ENCODE measurements at places on chromosomes 2 and 18.
A peak's percentile ranks its signal among the peaks of the same experiment; 100 is the strongest.

GRCh38 chr2:44954889-44955592 lies 13.5 kb downstream of the SIX3 start:
- no peak for DNase-seq

GRCh38 chr2:239116456-239117246 lies 268.8 kb downstream of the TWIST2 start:
- DNase-seq: no peak

- DNase-seq: no peak
Measured at GRCh38 chr18:22946217-22946616, 13.1 kb downstream of the RBBP8 start.

DNA sequence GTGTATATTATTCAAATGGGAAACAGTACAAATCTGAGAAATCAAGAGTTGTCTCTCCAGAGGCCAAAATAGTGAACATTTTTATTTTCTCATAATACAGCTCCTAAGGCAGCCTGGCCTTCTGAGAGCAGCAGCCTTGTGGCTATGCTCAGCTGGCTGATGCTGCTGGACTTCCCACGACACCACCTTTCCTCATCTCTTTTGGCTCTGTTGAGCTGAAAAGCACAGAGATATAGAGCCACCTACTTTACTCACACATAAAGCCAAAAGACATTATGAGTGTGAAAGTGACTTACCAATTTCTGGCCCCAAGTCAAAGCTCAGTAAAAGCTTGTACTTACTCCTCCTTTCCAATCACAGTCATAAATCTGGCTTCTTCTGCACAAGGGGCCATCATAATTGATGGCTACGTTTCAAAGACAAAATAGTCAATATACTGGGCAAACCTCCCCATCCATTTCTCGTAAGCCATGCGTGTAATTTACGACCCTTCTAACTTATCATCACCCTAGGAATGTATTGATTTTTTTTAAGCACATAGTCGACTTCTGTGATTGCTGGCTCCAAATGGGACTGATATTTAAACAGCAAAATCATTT lies 18.6 kb upstream of the REG3A start:
- DNase-seq: no peak

GRCh38 chr2:67446491-67446911 lies 49.4 kb downstream of the ETAA1 start:
- DNase-seq: no peak

DNA sequence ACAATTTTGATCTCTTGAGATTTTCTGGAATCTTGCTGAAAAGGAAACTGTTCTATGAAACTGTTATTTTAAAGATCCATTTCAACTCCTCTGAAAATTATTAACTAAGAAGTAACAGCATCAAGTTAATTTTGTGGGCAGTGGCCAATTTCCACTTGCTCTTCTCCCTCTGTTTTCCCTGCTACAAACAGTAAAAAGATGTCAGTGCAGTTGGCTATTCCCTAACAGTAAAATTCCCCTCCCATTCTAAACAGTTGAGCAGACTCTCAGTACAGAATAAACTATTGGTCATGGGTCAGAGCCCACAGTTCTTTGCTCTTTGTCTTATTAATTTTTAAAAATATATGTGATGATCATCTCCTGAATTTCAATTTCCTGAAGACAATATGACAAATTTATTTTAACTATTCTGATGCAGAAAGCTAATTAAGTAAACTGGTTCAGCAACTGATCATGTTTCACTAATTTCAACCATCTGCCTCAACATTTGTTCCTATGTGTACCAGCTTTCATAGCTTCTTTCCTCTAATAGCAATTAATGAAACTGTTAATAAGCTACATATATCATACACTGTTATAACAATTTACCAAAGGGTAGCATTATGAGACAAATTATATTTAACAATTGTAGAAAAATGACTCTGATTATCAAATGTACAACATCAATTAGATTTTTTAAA lies 41.1 kb upstream of the GALNT5 start:
- DNase-seq: no peak

DNA sequence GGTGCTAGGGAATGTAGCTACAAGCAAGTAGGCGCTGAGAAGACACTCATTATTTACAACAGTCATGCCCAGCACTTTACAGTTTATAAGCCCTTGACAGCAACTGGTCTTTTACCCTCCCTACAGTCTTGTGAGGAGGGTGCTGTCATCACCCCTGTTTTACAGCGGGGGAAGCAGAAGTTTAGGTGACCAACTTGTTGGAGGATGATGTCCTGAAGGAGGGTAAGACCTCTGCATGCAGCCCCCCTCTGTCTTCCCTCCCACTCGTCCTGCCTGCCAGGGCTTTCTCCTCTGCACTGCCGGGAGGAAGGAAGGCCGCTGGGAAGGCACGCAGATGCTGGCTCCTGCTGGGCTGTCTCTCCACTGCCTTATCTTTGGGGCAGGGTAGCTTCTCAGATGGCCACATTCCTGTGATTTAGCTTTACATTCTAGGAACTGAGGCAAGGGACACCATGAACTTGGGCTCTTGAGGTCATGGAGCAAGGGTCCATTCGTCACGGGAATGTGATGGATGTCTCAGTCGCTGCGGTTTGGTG lies 972 bp downstream of the IL1R1 start:
- DNase-seq: no peak

DNA sequence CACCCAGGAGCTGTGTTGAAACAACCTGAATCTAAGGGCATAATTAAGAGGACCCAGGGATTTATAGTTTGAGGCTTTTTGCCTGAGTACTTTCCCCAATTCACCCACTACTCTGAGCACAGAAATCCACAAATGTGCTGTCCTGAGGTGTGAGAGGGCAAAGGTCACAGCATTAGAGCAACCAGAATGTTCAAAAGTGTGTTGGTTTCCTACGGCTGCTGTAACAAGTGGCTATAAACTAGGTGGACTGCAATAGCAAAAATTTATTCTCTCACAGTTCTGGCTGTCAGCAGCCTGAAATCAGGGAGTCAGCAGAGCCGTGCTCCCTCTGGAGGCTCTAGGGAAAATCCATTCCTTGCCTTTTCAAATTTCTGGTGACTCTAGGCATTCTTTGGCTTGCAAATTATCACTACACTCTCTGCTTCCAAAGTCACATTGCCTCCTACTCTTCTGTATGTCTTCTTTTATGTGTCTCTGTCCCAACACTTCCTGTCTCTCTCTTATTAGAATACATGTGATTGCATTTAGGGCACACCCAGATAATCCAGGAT lies 91.4 kb upstream of the TACR1 start:
- DNase-seq: no peak

DNA sequence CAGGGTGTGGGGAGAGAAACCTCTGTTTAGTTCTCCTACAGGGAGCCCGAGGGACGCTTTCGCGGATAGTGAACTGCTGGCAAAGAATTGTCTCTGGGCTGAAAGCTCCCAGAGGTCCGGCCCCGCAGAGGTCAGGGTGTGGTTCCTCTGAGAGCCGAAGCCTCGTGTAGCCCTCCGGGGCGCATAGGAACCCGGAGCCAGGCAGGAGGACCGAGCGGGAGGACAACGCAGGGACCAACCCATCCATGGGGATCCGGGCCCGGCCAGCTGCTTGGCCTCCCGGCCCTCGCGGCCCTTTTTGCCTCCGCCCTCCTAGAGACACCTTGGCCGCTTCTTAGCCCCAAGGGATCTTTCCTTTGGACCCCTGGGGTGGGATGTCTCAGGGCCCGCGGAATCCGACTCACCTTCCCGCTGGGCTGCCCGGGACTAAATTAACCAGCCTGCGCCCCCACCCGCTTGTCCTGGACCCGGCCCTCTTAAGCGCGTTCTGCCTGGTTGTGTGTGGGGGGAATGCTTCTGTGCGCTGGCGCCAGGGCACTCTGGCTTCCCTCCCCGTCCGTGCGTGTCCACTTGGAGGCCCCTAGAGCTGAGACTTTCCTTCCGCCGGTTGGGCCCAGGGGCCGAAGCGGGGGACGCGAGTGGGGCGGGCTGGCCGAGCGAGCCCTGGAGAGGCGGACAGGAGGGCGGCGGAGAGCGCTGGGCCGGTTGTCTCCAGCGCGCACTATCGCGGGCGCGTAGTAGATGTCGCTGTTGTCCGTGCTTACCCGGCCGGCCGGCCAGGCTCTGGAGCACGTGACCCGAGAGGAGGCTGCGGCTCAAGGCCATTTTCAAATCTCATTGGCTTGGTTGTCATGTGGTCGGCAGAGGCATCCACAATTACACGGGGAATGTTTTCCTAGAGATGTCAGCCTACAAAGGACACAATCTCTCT lies at the start of gene HOXD10:
HOXD10 (plus strand) TSS at position 896 of the 931 bp plus-strand sequence. CDS start 56 bp downstream, outside the sequence.
- DNase-seq: no peak

DNA sequence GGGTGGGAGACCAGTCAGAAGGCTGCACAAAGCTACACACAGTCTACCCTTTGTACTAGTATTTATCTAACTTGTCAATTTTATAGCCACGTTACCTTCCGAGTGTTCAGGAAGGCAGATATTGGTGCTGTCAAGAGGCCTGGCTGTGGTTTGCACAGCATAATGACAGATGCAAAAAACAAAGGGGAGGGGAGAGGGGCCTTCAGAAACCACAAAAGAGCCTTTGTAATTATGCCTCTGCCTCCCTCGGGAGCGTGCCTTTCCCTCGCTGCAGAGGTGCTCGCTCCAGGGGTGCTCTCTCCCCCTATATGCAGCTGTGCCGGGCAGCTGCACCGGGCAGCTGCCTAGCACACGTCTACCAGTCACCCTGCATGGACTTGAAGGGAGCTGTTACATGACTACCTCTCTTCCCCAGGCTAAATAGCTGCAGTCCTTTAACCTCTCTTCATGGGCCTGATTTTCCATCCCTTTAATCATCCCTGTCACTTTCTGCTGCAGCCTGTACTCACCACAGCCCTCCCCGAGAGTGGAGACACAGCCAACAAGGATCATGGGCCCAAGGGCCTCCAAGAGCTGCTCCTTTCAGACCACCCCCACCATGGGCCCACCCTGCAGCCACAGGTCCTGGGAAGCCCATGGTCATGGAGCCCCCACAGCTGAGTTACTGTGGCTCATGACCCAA lies 168.4 kb upstream of the PKDCC start:
- no peak for DNase-seq

DNA sequence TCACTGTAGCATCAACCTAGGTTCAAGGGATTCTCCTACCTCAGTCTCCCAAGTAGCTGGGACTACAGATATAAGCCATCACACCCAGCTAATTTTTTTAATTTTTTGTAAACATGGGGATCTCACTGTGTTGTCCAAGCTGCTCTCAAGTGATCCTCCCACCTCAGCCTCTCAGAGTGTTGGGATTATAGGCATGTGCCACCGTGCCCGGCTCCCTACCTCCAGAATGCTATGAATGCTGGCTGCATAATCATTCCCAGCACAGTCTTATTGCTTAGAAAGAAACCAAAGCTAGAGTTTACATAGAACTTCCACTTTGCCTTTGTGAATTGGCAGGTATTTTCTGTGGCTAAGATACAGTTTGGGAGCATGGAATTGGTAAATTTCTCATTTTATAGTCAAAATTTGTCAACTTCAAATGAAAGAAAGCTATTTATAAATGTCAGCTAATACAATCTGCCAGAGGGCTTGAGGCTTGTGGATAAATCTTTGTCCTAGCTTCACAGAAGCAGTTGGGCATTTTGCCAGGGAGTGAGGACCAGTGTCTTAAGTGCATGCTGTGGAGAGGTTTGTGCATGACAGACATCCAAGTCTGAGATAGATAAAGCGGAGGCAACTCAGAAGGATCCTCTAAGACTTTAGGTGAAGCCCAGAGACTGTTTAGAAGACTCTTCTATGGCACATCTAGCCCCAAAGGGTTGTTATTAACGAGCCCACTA lies 175.4 kb downstream of the ANTXR1 start:
- no peak for DNase-seq

GRCh38 chr2:219406861-219407230 lies 11.3 kb upstream of the DES start:
- no peak for DNase-seq

DNA sequence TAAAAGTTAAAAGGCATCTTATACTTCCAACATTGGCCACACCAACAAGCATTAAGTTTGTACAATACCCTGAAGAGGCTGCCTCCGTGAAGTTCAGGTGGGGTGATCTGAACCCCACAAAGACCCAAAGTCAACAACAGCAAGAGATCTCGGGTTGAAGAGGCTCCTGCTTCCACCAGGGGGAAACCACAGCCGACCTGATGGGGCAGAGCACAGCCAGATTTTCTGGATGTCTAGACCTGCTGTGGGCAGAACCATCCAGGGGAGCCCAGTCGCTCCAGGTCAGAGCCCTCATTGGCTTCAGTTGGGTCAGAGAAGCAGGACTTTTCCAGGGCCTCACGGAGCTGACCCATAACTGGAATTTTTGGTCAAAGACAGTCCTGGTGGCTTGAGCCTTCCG lies 66.5 kb upstream of the ACKR3 start:
- DNase-seq: peak; percentile 2

GRCh38 chr2:100941646-100942240 lies 60.3 kb upstream of the RPL31 start:
- no peak for DNase-seq

DNA sequence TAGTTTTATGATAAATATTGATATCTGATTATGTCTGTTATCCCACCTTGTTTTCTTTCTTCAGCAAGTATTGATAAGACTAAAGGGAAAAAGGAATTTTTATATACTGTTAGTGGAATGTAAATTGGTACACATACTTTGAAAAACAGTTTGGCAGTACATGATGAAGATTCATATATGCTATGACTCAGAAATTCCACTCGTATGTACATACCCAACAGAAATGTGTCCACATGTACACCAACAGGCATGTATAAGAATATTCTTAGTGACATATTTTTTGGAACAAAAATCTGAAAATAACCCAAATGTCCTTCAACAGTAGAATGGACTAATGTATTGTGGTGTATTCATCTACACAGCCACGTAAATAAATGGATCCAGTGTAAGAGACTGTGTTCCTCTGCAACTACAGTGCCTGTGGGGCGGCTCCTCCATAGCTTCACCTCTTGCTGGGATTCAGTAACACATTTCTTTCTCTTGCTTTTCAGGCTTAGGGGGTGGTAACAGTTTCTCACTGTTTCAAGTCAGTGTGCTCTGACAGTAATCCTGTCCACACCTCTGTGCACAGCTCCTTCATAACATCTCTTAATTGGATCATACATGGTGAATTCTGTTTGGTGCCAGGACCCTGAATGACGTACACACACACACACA lies 35.5 kb upstream of the ALMS1 start:
- no peak for DNase-seq

DNA sequence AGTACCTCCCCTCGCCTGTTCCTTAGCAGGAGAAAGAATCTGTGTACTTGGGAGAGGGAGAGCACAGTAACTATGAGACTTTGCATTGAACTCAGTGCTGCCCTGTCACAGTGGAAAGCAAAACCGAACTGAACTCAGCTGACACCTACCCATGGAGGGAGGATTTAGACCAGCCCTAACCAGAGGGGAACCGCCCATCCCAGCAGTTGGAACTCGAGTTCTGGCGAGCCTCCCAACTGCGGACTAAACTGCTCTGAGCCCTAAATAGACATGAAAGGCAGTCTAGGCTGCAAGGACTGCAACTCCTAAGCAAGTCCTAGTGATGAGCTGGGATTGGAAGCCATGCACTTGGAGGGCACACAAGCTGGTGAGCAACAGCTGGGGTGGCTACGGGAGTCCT lies 110.4 kb downstream of the GRB14 start:
- DNase-seq: no peak

DNA sequence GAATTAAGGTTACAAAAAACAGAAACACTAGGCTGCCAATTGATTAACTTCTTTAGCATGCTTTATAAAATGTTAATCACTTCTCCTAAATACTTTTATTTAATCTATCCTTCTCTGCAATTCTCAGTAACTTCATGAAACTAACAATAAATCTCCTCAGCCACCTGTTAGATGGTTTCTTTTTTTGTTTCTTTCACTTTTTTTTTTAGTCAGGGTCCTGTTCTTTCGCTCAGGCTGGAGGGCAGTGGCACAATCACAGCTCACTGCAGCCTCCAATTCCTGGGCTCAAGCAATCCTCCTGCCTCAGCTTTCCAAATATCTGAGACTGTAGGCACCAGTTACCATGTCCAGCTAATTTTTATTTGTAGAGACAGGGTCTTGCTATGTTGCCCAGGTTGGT lies 213.4 kb upstream of the STK17B start:
- DNase-seq: no peak

GRCh38 chr2:64607381-64608304 lies 46.1 kb downstream of the SERTAD2 start:
- DNase-seq: no peak
